ENCODE measurements at places on chromosomes 3 and 15.
A peak's percentile ranks its signal among the peaks of the same experiment; 100 is the strongest.

- no peak for DNase-seq
Measured at GRCh38 chr3:106379251-106379750, 510.5 kb upstream of the CBLB start.

GRCh38 chr3:67678665-67679064 is 24.3 kb upstream of the SUCLG2 start:
- no peak for DNase-seq

DNA sequence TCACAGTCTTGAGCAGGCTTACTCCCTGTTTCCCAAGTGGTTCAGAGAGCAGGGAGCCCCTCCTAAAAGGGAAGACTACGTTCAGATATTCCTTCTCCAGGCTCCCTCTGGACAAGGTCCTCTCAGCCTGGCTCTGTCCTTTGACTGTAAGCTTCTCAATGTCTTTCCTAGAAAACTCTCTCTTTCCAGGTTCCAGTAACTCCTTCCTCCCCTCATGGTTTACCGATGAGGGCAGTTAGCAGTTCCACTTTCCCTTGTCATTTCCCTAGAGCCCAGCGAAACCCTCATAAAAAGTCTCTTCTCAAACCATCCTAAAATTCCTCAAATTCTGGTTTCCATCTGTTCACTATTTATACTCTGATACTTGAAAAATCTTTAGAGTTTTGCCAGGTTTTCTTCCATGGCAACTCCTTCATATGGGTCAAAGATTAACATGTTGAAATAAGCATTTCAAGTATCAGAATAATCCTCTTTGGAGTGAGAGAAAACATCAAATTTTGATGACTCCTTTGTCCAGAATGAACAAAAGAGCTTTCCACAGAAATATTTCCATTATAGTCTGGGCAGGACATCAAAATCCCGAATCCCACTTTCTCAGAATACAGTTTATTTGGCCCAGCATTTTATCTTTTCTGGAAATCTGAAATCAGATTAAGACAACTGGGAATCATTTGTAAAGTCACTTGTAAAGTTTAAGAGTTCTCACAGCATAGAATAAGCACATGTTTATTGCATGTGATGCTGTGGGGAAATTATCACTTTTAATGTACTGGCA is 599.4 kb downstream of the UNC13C start:
- no peak for DNase-seq

DNA sequence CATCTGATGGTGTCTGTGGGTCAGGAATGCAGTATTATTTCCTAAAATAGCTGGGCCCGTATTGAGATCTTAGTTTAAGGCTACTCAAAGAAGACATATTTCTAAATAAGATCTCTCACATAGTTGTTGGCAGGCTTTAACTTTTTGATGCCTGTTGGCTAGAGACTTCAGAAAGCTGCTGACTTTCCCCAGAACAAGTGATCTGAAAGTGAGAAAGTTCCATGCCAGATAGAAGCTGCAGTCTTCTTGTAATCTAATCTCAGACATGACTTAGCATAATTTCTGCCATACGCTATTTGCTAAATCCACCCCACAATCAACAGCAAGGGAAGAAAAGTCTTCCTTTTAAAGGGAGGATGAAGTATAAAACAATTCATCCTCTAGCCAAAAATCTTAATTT is 867.1 kb downstream of the IGSF11 start:
- DNase-seq = no peak

- DNase-seq = no peak
Measured at GRCh38 chr15:23567921-23568320, 2.4 kb downstream of the MKRN3 start.

DNA sequence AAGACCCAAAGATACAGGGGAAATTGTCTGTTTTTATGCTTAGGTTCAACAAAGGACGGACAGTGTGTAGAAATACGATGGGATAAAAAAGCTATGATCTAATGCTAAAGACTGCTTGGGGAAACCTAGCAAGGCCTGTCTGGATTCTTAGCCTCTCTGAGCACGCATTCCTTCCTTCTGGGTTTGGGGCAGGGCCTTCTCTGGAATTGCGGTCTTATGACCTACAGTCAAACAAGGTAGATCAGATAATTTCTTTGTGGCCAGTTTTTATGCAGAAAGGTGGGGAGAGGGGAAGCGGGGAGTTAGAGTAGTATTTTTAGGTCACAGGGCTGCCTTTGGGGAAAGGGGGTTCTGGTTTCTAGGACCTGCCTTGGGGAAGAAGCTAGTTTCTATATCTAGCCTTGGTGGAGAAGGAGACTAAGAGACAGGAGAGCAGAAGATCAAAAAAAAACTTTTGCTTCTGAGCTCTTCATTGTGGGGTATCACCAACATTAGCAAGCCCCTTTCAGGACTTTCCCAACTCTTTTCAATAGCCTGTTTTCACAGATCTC is 39.1 kb upstream of the LIPC start:
- no peak for DNase-seq

GRCh38 chr15:64096668-64097384 is 1.0 kb downstream of the SNX1 start:
- no peak for DNase-seq

GRCh38 chr15:51218299-51218938 is 120.0 kb downstream of the CYP19A1 start:
- DNase-seq = no peak

DNA sequence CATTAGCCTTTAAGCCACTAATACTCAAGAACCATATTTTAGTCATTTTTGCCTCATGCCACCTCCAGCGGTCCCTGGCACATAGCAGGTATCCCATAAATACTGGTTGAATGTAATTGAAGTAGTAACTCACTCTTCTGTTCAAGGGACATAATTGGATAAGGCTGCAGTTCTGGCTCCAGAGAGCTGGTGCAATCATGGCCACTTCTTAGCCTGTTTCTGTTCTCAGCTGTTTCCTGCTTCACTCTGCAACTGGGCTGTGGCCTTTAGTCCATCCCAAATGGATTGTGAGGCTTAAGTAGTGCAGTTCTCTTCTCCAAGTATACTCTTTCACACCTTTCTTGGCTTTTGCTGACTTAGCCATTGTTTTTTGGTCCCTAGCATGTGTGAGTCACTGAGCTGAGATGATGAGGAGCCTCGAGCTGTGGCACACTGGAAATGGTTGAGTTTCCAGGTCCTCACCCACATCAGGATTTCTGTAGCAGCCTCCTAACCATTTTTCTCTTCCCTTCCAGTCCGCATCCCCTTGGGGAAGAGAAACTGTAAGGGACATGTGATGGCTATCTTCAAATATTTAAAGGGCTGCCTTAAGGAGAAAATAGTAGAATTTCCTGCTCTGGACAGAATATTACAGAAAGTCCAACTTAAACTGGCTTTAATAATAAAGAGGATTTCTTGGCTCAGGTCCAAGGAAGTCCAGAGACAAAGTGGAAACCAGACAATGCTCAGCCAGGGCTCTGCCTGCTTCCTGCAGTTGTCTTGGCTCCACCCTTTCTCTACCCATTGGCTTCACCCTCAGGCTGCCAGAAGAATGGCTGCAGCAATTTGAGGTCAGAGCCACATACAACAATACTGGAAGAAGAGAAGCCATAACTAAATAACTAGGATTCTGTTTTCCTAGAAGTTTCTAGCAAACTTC is 305.4 kb upstream of the ROPN1 start:
- peak; percentile 0 for DNase-seq

DNA sequence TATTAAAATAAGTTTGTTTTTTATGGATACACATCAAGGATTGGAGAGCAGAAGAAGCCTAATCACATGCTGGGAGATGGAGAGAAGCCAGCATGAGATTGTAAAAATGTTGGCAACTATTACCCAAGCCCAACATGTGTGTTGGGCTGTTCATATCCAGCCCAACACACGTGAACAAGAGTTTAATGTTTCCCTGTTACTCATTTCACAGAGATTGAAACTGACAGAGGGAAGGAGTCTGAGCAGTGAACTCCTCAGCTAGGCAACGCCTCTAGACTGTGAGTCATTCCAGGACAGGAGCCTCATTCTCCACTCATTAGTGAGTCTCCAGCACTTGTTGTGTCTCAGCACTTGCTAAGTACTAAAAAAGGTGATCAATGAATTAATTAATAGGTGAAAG is 43.2 kb upstream of the CMSS1 start:
- DNase-seq = no peak

- DNase-seq = no peak
Measured at GRCh38 chr3:119937229-119937628, 155.3 kb downstream of the NR1I2 start.

DNA sequence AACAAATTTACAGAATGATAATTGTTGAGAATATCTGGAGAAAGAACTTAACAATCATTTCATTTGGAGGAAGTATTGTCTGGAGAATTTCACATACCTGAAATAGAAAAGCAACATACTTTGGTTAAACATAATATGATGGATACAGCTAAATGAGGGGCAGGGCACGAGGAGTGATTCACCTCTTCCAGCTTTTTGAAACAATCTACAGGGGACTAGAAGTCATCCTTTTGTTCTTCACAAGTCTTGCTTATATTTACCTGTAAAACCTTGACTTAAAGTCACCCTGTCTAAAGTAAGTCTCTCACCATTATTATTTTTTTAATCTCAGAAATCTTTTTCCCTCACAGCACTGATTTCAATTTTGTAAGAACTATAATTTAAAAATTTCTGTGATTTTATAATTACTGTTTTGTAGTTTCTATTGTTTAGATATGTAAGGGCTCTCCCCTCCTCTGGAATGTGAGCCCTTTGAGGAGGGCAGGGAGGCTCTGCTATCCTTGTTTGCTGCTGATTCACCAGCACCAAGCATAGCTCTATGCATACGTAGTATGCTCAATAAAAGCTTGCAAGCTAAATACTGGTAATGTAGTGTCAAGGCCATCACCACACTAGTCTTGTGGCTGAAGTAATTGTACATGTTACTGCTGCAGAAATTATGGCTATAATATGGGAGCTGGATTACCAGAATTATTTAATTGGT is 193.9 kb upstream of the THRB start:
- DNase-seq = no peak

GRCh38 chr3:33746416-33747116 is 28.5 kb upstream of the CLASP2 start:
- no peak for DNase-seq

GRCh38 chr15:67240235-67241131 is 14.0 kb downstream of the AAGAB start:
- peak; percentile 41 for DNase-seq

GRCh38 chr15:22949074-22949547 is 31.1 kb downstream of the CYFIP1 start:
- DNase-seq = peak; percentile 63

GRCh38 chr3:152151216-152151876 is 117.4 kb upstream of the MBNL1 start:
- DNase-seq = no peak

GRCh38 chr15:83954506-83954905 is 281.1 kb upstream of the GOLGA6L4 start:
- DNase-seq = no peak

DNA sequence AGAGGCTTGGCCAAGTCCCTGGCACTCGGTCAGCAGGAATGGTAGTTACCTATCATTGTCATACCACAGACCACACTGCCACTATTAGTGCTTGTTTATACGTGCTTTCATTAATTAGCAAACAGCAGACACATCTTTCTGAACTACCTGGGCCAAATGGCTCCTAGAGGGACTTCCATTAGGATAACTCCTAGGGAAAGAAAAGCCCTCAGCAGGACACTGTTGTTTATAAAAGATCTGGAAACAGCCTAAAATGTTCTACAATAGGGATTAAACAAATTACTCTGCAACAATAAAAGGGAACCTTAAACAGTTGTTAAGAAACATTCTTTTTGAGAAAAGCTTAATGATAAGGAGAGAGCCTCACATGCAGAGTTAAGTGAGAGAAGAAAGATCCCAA is 38.5 kb downstream of the ARHGEF3 start:
- no peak for DNase-seq

- DNase-seq = no peak
Measured at GRCh38 chr3:21601178-21601577, 149.8 kb downstream of the ZNF385D start.

DNA sequence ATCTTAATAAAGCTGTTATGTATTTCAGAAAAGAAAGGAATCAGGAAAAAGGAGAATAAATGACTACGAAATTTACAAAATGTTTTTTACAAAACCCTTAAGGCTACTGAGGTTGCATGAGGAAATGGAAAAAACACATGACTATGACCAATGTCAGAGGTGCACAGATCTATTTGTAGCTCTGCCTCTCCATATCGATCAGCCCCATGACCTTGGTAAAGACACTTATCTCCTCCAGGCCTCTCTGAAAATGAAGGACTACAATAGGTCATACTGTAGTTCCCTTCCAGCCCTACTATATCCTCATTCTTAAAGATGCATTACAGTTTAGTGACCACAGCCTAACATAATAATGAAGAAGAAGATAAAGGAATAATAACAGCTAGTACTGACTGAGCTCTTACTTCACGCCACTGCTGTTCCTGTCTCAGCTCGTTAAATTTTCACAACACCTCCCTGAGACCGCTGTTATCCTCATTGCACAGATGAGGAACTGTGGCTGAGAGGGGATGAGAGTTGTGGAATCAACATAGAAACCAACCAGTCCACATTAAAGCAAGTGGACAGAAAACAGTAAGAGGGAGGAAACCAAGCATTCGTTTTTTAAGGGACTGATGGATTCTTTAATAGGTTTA is 163.2 kb downstream of the MAGI1 start:
- no peak for DNase-seq
